ENCODE measurements at places on chromosomes 16 and 17.
A peak's percentile ranks its signal among the peaks of the same experiment; 100 is the strongest.

GRCh38 chr17:73323409-73324159 lies 11.8 kb upstream of the CDC42EP4 start:
- no peak for DNase-seq

DNA sequence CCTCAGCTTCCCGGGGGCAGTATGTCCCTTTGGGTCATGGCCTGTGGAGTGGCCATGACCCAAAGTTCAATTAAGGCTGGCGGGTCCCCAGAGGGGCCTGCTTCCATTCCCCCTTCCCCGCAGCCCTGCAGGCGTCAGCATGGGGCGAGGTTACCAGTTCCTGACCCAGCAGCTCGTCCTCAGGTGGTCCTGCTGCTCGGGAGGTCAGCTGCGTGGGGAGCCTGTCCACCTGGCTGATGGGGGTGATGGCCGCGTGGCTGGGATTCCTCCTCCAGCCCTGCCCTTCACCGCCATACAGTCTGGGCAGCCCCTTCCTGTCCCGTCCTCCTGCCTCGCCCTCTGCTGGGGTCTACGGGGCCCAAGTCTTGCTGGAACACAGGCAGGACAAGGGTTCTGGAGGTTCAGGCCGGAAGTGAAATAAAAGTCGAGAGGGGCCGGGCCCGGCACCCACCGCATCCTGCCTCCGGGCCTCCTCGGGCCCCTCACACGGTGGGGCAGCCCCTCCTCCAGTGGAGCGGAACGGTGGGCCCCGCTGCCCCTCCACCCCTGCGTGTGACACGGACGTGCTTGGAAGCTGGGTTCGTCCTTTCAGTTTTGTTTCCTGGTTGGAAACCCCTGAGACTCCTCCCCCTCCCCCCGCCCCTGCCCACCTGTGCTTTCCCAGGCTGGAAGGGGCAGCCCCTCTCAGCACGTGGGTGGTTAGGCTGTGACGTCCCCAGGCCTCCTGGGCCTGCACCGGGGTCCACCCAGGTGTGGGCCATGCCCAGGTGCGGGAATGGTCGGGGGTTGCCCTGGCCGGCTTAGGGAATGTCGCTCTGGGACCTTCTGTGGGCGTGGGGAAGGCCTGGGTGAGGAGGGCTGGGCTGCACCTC lies 6.8 kb downstream of the UBALD2 start:
- no peak for DNase-seq

GRCh38 chr16:50035468-50035992 lies 10.5 kb downstream of the CNEP1R1 start:
- no peak for DNase-seq

DNA sequence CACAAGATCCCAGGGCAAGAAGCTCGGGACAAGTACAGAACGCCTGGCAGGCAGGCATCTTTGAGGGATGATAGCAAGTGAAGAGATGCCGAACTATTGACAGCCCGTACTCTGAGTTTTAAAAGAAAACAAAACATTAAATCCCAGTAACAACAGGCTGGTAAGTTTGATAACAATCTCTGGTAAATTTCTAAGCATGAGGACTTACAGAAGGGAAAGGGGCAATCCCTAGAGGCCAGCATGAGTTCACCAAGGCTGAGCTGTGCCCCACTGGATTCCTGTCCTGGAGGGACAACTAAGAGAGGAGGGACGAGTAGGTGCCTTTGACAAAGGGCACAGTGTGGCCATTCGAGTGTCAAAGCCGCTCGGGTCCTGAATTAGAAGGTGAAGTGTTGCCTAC lies 26.2 kb downstream of the CCDC182 start:
- DNase-seq = no peak

DNA sequence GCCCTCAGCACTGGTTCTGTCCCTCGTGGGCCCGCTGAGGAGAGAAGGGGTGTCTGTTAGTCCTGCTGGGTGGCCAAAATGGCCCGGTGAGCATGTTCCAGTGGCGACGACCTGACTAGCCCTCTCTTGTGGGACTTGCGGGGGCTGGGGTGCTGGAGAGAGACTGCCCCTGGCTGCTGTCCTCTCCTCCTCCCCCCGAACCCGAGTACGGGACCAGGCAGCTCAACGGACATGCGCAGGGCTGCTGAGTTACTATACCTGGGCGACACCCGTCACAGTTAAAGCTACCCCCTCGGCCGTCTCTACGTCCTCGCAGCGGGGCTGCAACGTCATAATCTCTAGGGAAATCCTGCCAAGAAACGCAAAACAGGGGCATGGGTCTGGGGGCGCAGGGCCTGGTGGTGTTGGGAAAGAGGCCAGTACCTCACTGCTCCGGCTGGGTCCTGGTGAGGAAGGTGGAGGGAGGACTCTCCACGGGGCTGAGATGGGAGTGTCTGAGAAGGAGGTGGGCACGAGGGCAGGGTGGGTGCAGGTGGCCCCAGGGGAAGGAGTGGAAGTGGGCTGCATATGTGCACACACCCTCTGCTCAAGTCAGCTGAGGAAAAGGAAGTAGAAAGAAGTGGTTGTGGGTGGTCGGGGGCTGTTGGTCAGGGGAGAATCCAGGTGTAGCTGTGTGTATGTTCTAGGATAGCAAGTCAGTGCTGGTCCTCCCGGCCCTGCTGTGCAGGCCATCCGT lies 13.4 kb downstream of the FLOT2 start:
- no peak for DNase-seq

DNA sequence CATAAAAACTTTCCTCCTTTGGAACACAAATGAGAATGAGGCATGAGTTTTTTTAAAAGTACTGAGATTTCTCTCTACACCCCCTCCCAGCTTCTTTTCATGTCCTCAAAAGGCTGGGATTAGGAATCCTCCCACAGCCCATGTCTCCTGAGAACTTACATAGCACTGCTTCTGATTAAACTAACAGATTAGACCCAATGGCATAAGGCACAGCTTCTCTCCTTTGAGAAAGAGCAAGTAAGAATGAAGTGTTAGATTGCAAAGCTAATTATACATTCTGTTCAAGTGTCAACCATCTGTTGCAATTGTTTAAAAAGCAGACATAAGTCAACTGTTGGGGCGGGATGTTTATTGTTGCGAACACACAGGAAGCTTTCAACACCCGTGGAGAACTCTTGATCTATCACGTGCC lies 715.1 kb downstream of the CDH11 start:
- no peak for DNase-seq

DNA sequence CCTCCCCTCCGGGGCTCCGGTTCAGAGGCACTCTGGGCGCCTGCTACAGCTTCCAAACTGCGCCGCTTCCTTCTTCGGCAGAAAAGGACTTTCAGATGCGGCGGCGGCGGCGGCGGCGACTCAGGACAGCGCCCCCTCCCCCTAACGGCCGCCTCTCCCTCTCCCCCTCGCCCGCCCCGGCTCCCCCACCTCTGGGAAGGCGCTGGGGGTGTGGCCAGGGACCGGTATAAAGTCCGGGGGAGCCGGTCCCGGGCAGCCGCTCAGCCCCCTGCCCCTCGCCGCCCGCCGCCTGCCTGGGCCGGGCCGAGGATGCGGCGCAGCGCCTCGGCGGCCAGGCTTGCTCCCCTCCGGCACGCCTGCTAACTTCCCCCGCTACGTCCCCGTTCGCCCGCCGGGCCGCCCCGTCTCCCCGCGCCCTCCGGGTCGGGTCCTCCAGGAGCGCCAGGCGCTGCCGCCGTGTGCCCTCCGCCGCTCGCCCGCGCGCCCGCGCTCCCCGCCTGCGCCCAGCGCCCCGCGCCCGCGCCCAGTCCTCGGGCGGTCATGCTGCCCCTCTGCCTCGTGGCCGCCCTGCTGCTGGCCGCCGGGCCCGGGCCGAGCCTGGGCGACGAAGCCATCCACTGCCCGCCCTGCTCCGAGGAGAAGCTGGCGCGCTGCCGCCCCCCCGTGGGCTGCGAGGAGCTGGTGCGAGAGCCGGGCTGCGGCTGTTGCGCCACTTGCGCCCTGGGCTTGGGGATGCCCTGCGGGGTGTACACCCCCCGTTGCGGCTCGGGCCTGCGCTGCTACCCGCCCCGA lies at the start of gene IGFBP4:
Gene IGFBP4 (plus strand): TSS at position 255 of the 792 bp plus-strand sequence. CDS start 286 bp downstream, at position 541.
- peak; percentile 89 for DNase-seq

GRCh38 chr16:84371553-84371865 lies 3.2 kb downstream of the ATP2C2 start:
- no peak for DNase-seq

DNA sequence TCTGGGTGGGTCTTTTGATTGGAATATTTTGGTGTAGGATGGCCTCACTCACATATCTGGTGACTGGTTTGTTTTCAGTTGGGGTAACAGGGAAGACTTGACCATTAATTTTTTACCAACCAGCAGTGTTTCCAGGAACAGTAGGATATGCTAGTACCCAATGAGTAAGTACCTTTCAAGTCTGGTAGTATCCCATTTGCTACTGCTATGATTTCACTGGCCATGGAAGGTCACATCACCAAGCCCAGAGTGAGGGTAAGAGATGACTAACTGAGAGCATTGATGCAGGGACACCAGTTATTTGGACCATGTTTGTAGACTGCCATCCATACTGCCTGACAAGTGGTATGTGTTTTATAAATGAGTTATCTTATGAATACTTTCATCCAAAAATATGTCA lies 277.7 kb downstream of the MAP2K6 start:
- no peak for DNase-seq

GRCh38 chr17:74981979-74982662 lies 5.3 kb upstream of the CDR2L start:
- peak; percentile 44 for DNase-seq

GRCh38 chr17:44522883-44523671 lies 19.9 kb upstream of the GPATCH8 start:
- DNase-seq = peak; percentile 57

DNA sequence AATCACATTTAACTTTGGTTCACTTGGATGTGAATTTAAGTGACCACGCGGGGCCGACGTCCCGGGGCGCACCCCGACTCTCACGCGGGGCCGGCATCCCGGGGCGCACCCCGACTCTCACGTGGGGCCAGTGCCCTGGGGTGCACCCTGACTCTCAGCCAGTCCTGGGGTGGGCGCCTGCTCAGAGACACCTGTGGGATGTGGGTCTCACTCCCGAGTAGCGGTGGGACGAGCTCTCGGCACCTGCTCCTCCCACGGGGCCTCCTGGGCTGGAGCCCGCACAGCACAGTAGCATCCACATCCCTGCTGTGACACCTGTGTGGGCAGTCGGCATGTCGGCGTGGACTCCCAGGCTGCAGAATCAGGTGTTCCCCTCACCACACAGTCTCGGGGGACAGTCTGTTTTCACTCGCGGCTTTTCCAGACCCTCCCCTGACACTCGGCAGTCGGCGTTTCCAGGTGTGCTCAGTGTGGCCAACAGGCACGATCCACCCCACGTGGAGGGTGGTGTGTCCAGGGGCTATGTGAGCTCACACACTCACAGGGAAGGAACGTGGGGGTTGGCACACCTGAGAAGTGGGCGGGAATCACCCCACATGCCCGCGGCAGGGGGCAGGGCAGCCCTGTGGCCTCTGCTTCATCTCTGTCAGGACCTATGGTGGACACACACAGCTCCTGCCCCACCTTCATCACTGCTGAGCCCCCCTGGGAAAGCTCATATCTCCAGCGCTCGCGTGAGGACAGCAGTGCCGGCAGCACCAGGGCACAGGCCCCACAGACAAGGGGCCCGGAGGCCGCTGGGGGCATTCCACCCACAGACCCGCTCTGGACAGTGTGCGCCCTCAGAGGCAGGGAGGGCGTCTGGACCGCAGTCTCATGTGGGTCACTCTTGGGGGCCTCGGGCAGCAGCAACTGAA lies 51.8 kb downstream of the LMF1 start:
- DNase-seq = no peak

Measured in fibroblast of gingiva (primary cell).